Trophoblast cell (in vitro differentiated cells and primary cell): ENCODE measurements at places on chromosomes 16 and 17.

DNA sequence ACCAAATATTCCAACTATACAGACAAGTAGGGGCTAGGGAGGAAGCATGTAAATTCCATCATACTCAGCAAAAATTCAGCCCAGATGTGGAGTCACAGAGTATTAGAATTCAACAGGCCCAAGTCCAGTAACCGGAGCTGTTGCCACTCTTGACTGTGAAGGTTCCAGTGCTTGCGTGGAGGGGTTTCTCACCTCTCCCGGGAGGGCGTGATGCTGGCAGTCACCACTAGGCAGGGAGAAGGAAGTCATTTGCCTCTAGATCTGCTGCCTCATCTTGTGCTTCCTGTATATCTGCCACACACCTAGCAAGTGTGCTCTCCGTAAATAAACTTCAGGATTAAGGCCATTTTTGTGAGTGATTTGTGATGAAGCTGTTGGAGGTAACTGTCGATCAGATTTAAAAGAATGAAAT, 1.0 kb upstream of the CKLF start:
- no peak for DNase-seq
- peaks cover 17% of the 10 kb centered on the region for H3K4me1 ChIP-seq
- no peaks in the 10 kb centered on the region for H3K36me3 ChIP-seq
- no peak overlapping the region for H3K27ac ChIP-seq

GRCh38 chr16:79659344-79659743, 58.8 kb upstream of the MAF start:
- H3K27ac ChIP-seq: no peak overlapping the region
- no peak overlapping the region for H3K4me3 ChIP-seq
- no peaks in the 10 kb centered on the region for H3K36me3 ChIP-seq
- peaks cover 7% of the 10 kb centered on the region for H3K4me1 ChIP-seq

- no peaks in the 10 kb centered on the region for H3K4me1 ChIP-seq
- DNase-seq: no peak
- H3K4me3 ChIP-seq: no peak overlapping the region
- no peaks in the 10 kb centered on the region for H3K36me3 ChIP-seq
- H3K27ac ChIP-seq: no peak overlapping the region
Measured at GRCh38 chr16:83136419-83136818, 509.6 kb downstream of the CDH13 start.

DNA sequence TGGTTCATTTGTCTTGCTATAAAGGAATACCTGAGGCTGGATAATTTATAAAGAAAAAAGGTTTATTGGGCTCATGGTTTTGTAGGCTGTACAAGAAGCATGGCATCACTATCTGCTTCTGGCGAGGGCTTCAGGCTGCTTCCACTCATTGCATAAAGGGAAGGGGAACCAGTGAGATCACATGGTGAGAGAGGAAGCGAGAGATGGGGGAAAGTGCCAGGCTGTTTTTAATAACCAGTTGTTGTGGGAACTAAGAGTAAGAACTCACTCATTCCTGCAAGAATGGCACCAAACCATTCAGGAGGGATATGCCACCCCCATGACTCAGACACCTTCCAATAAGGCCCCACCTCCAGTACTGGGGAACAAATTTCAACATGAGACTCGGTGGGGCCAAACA, 24.3 kb downstream of the SPECC1 start:
- DNase-seq: no peak
- H3K4me3 ChIP-seq: no peak overlapping the region
- H3K4me1 ChIP-seq: no peaks in the 10 kb centered on the region
- no peaks in the 10 kb centered on the region for H3K27me3 ChIP-seq
- no peak overlapping the region for H3K27ac ChIP-seq

DNA sequence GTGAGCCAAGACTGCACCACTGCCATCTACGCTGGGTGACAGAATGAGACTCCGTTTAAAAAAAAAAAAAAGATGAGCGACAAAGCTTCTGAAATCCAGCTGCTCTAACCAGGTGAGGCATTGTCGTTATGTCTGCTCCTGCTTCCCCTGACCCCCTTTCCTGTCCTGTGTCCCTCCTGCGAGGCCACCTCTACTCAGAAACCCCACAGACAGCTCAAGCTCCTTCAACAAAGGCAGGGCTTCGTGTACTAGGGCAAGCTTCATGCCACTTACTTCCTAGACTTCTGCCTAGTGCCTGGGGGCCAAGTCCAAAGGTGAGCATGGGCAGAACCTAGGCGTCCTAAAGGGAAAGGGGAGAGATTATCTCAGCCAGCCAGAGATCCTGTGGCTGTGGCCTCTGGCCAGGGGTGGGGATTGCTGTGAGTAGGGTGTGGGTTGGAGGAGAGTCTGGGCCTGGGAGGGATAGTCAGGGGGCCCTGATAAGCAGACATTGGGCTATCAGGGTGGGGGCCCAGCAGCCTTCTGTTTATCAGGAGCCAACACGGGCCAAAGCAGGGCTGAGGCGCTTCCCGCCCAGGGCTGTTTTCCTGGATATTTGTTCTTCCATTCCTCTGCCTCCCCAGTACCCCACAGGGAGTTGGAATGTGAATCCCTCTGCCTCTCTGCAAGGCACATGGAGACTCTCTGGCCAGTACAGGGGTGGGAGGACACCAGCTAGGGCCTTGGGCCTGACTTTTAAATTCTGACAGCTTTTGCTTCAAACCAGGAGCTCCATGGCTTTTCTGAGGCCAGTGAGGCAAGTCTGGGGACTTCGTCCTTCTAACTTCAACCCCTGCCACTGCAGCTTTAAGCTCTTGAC, 10.4 kb downstream of the ERAL1 start:
- no peak overlapping the region for H3K27ac ChIP-seq
- H3K36me3 ChIP-seq: peaks cover 6% of the 10 kb centered on the region
- H3K4me3 ChIP-seq: no peak overlapping the region
- no peaks in the 10 kb centered on the region for H3K4me1 ChIP-seq
- no peaks in the 10 kb centered on the region for H3K27me3 ChIP-seq

DNA sequence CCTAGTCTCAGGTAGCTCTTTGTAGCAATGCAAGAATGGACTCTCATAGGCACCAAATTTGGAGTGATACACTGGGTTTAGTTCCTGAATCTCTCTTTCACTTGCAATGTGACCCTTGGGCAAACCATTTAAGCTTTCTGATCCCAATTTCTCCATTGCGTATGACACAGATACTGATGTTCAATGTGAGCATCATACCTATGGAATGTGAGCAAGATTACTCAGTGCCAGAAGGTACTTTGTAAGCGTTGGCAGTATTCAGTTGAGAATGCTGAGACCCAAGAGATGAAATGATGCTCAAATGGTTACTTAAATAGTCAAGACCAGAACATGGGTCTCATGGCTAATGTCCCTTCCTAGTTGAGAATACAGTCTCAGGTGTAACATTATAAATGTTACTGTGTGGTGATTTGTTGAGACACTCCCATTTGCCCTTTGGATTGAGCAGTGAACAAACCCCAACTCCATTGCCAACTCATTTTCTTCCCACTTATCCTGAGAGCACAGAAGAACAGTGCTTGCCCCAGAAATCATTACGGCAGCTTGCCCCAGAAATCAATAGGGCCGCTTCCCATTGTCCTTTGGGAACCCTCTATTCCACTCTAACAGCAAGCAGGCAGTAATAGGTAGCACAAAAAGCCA, 134.1 kb downstream of the SOX9 start:
- no peak for DNase-seq
- H3K4me3 ChIP-seq: no peak overlapping the region
- H3K4me1 ChIP-seq: no peaks in the 10 kb centered on the region
- H3K27ac ChIP-seq: no peak overlapping the region
- no peaks in the 10 kb centered on the region for H3K36me3 ChIP-seq
- no peaks in the 10 kb centered on the region for H3K27me3 ChIP-seq
